ENCODE measurements at places on chromosomes 3 and 15.
A peak's percentile ranks its signal among the peaks of the same experiment; 100 is the strongest.

- no peak for DNase-seq
These were observed 72.8 kb upstream of the ICE2 start for GRCh38 chr15:60551781-60552161.

- no peak for DNase-seq
These were observed 125.1 kb downstream of the ABI3BP start for GRCh38 chr3:100868096-100868495.

DNA sequence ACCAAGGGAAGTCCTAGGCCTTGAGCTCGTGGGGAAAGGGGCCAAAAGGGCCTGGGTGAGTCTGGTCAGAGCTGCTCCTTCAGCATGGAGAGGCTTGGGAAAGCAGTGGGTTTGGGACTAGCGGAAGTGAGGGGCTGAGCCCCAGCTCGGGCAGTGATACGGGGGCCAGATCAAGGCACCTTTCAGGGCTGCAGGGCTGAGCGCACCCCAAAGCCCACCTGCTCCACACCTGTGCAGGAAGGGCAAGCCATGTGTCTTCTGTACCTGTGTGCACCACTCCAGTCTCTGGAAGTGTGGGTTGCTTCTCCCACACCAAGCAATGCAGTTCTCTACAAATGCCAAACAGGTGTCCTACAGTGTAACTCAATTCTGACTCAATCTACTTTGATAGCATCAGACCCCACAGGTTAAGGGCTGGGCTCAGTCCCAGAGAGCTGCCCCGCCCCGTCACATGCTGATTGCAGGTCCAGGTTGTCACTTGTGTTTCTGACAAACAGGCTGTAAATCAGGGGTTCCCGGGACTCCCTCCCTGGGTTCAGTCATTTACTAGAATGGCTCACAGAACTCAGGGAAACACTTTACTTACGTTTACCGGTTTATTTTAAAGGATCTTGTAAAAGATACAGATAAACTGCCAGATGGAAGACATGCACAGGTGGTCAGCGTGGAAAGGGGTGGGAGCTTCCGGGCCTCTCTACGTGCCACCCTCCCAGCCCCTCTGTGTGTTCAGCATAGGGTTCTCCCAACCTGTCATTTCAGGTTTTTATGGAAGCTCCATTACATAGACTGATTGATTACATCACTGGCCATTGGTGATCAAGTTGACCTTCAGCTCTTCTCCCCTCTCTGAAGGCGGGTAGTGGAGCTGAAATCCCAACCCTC lies 28.8 kb upstream of the KLF13 start:
- DNase-seq = no peak

DNA sequence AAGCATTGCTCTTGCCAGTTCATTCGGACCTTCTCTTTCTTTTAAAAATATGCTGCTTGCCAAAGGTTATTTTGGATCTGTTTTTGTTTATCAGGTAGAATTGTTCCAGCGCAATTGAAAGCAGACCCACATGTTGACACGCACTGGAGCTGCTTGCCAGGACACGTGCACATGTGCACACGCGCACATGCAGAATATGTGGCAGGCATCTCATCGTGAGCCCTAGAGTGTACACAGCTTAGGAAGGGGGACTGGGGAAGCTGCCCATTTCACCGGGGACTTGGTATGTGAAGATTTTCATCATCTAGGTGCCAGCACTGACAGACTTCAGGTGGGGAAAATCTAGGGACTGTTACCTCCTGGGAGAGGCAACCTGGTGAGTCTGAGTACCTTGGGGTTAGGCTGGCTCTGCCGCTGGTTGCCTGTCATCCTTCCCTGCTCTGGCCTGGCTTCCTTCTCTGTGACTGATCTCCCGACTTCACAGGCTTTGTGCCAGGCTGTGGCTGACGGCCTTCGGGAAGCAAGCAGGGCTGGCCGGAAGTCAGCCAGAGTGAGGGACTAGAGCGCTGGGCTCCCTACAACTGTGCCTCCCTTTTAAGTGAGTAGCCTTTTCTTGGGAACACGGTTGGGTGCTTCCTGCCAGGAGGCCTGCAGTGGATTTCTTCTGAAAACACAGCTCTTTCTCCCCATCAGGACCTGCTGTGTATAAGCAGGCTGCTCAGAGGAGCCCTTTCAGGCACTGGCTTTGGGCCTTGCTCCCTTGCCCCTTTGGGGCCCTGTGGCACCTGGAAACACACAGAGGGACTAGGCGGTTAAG lies 129.3 kb downstream of the EEFSEC start:
- no peak for DNase-seq

DNA sequence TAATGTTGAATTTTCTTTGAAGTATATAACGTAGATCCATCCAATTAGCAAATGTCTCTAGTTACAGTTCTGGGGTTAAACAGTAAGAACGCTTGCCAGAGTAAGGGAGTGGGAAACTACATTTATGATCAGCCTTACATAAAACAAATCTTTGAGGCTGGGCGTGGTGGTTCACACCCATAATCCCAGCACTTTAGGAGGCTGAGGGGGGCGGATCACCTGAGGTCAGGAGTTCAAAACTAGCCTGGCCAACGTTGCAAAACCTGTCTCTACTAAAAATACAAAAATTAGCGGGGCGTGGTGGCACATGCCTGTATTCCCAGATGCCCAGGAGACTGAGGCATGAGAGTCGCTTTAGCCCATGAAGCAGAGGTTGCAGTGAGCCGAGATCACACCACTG lies 50.1 kb upstream of the GATM start:
- DNase-seq = no peak

DNA sequence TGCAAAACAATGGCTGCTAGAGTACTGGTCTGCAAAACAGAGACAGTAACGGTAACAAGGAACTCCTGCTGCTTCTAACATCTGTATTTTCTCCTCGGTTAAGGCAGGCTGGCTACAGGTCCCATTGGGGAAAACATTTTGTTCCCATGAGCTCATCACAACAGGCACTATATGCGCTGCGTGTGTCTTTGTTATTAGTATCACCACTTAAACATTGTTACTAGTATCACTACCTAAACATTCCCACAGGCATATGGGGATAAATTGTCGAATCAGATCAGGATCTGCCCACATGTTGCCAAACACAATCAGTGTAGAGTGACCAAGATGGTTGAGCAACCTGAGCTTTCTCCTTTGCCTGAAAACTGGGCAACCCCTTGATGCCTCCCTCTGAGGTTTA lies 77.2 kb downstream of the TOP2B start:
- DNase-seq = no peak

- no peak for DNase-seq
These were observed 138.4 kb downstream of the ATG7 start for GRCh38 chr3:11410564-11410963.

DNA sequence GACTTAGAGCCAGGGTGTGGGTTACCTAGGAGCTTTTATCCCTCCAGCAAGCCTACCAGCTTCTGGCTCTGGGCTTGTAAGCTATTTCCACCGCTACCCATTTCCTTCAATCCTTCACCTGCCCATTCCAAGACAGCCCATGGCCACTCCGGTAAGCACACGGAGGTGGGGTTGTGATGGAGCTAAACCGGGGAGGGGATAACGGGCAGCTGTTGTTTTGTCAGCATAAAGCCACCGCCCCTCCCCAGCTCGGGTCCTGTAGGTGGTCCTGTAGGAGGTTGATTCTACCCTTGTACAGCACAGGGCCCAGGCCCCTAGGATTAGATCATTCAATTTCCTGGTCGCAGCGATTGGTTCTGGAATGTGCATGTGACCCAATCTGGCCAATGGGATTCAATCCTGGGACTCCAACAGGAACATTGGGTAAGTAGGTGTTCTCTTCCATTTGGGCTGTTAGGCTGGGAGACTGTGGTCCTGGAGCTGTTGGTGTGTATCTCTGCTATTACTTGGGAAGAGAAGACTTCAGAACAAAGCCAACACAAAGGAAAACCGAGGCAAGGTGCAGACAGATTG lies 150.6 kb downstream of the RAB11A start:
- no peak for DNase-seq

- no peak for DNase-seq
These were observed 66.2 kb downstream of the ETV5 start for GRCh38 chr3:186042521-186043202.

- DNase-seq = peak; percentile 85
These were observed at the start of gene CRYBG3 for GRCh38 chr3:97821774-97822358. Gene CRYBG3, plus strand, starts transcription at chr3:97822011. Its CDS starts 196 bp downstream, at chr3:97822207.

GRCh38 chr15:68252925-68253534 lies 23.5 kb upstream of the CLN6 start:
- DNase-seq = peak; percentile 42

GRCh38 chr15:75947092-75947491 lies 43.4 kb downstream of the FBXO22 start:
- no peak for DNase-seq

GRCh38 chr15:94532226-94532625 lies 300.9 kb downstream of the MCTP2 start:
- no peak for DNase-seq

DNA sequence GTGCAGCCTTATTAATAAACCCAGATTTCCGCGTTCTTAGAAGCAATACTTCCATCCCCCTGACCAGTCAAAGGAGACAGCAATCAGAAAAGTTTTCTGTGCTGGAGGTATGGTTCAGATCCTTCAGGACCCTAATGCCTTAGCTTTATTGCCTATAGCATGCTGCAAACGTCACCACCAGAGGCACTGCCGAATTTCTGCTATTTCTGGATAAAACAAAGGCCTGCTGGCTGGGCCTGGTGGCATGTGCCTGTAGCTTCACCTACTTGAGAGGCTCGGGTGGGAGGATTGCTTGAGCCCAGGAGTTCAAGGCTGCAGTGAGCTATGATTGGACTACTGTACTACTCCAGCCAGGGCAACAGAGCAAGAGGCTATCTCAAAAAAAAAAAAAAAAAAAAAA lies 407.2 kb downstream of the FOXP1 start:
- DNase-seq = no peak

GRCh38 chr3:94304954-94305353 lies 242.1 kb downstream of the NSUN3 start:
- no peak for DNase-seq

DNA sequence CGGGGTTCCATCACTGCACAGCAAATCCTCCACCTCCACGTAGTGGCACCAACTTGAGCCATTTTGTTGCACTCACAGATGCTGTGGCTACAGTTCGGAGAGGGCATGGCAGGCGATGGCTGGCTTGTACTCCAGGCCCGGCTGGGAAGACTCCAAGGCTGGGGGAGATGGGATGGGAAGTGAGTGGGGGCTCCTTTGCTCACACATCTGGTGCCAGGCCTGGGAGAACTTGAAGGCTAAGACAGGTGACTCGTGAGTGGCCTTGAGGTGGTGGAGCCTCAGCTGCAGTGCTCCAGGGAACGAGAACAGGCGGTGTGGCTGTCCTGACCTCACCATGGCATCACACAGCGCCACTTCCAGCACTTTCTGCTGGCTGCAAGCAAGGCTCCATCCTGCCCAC lies 87.9 kb downstream of the PLXNA1 start:
- DNase-seq = no peak

- DNase-seq = no peak
These were observed 5.9 kb downstream of the TFG start for GRCh38 chr3:100715176-100715575.

DNA sequence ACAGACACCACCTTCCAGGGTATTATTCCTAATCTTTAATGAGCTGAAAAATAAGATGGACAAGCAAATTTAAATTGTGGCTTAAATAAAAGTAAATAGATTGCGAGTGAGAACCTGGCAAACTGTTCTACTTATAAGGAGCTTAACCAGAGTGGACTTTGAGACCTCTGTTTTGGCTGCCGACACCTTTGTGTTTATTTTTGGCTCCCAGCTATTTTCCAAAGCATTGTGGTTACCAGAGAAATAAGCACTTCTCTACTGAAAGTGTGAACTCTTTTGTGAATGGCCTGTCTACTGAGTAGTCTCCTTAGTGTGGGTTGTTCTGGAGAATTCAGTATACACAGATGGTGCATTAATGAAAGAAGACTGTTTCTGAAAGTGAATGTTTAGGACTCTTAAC lies 109.4 kb downstream of the ATP8B4 start:
- DNase-seq = no peak

DNA sequence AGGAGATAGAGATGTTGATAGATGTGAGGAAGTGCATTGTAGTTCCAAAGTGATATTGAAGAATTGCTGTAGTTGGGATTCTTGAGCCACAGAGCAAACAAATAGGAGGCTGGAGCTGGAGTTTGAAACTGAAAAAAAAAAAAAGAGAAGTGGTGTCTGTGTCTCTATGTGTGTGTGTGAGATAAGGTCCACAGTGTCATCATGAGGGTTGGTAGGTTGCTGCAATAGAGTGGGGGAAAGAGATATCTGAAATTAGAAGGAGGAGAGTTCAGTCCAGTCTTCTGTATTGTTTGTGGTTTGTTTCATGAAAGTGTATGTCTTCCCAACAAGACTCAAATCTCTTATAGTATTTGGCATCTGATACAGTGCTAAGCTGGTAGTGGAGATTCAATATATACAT lies 37.3 kb upstream of the CACNA1D start:
- DNase-seq = no peak

DNA sequence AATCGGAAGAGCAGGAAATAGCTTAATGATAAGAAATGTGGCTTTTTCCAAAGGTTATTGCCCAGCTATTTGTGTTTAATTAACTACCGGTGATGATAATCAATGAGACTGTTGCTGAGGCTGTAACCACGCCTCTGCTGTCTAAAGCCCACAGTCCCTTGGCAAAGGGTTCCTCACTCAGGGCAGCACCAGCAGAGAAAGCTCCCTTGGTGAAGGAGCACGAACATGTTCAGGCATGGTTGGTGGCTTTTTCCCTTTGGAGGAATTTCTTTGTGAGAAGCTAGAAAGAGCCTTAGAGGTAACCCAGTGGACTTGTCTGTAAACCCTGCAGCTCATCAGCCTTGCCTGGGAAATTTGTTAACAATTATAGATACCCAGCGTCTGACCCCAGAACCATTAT lies 7.5 kb upstream of the ST6GAL1 start:
- no peak for DNase-seq

GRCh38 chr3:188687389-188687788 lies 484.4 kb upstream of the TPRG1 start:
- DNase-seq = no peak

All from DMS 273 treated with DMSO at 0.1 percent for 48 hours (cell line).